ENCODE measurements at places on chromosomes 1 and 21.
A peak's percentile ranks its signal among the peaks of the same experiment; 100 is the strongest.

- no peak for DNase-seq
These were observed 1.1 kb upstream of the POMGNT1 start for GRCh38 chr1:46199233-46199749.

GRCh38 chr1:107549152-107549810 lies 408.4 kb downstream of the NTNG1 start:
- no peak for DNase-seq

GRCh38 chr21:41537356-41537755 lies 29.4 kb upstream of the TMPRSS2 start:
- DNase-seq = no peak

GRCh38 chr1:1157914-1158710 lies 15.6 kb upstream of the TTLL10 start:
- peak; percentile 55 for DNase-seq

DNA sequence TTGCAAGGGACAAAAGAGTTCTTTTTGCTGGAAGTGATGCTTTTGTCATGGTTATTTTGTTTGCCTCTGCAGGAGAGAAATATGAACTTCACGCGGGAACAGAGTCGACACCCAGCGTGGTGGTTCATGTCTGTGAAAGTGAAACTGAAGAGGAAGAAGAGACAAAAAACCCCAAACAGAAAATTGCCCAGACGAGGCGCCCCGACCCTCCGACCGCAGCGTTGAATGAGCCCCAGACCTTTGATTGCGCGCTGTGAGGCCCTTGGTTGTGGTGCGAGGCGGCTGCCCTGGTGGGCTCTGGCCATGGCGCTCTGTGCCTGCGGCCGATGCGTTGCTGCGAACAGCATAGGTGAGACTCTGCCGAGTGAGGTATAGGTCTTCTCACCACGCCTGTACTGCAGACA lies 20.9 kb upstream of the NCMAP start:
- peak; percentile 72 for DNase-seq

- DNase-seq = no peak
These were observed 57.4 kb upstream of the QSOX1 start for GRCh38 chr1:180097326-180097605.

- no peak for DNase-seq
These were observed 10.5 kb downstream of the KIAA1614 start for GRCh38 chr1:180923021-180923841.

DNA sequence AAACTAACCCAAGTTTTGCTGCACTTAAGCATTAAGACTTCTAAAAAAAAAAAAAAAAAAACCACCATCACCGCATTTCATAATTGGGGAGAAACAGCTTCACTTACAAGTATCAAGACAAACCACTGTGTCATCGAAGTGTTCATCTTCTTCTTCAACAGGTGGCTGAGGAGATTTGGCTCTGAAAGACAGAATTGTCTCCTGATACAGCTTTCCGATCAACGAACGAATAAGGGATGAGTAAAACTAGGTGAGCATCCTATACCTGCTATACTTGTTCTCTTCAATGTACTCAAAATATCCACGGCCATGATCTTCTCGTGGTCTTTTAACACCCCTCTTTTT lies 2.0 kb downstream of the HNRNPU start:
- DNase-seq = no peak

DNA sequence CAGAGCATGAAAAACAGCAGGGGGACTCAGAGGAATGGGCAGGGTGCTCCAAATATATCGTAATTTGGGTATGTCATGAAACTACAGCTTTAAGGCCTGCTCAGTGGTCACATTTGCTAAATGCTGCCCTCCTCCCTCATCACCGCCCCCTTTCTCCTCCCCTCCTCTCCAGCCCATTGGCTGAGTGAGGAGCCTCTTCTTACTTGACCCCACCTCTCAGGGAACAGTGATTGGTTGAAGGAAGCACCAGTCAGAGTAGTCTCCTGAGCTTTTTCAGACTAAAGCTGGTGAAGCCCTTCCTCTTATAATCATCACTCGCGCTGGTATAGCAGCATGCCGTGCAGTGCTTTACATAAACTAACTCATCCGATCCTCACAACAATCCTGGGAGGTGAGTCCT lies 10.0 kb upstream of the TTC39A start:
- no peak for DNase-seq

DNA sequence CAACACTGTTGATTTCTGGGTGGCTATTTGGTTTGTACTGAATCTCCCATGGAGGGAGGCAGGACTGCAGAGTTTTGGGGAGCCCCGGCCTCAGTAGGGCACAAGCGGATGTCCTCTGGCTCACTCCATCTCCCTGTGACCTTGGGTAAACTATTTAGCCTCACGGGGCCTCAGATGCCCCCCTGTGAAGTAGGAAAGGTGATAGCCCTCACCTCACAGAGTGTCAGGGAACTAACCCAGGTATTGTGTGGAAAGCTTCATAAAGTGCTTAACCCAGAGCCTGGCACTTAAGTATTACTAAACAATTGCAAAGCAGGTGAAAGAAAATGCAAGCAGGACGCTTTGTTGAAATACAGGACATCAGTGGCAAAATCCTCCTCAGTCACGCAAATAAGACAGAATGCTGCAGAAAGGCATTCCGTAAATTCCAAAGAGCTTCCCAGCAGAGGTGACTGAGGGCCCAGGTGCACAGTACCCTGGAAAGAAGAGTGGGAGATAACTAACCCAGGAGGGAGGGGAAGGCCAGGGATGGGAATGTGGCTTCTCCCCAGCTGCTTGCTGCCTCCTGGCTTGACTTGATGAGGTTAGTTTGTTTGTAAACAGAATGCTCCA lies 436.3 kb downstream of the PRDM2 start:
- DNase-seq = no peak

DNA sequence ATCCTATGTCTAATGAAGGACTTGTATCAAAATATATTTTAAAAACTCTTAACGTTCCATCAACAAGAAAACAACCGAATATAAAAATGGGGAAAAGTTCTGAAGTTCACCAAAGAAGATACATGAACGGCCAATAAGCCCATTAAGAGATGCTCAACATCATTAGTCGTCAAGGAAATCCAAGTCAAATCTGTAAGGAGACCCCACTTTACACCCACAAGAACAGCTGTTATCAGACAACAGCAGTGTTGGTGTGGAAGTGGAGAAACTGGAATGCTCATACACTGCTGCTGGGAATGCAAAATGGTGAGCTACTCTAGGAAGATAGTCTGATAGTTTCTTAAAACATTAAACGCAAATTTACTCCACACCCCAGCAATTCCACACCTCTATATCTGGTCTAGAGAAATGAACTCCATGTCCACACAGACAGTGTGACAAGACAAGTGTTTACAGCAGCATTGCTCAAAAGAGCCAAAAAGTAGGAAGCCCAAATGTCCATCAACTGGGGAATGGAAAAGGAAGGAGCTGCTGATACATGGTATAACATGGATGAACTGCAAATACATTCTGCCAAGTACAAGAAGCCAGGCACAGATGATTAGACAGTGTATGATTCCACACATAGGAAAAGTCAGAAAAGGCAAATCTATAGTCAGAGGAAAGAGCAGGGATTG lies 18.5 kb downstream of the UBE2G2 start:
- DNase-seq = no peak

DNA sequence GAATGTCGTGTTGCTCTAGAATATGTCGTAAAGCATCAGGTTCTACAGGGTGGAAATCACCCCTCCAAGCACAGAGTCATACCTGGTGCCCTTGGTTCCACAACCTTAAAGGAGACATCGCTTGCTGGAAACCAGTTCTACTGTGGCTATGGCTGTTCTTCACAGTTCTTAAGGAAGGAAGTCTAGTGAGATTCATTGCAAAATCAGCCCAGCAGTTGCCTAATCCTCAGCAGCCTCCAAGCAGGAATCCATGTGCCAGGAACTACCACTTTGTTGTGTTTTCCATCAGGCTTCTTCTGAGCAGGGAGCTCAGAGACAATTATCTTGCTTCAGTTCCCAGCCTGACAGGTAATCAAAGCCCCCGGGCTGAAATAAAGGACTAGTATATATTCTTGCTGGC lies 45.0 kb upstream of the SLC35F3 start:
- no peak for DNase-seq

GRCh38 chr21:32448803-32449594 lies 36.5 kb downstream of the EVA1C start:
- DNase-seq = no peak

GRCh38 chr1:19370453-19371170 lies 58.5 kb downstream of the SLC66A1 start:
- no peak for DNase-seq

GRCh38 chr21:20215959-20216358 lies 782.2 kb upstream of the NCAM2 start:
- DNase-seq = no peak

DNA sequence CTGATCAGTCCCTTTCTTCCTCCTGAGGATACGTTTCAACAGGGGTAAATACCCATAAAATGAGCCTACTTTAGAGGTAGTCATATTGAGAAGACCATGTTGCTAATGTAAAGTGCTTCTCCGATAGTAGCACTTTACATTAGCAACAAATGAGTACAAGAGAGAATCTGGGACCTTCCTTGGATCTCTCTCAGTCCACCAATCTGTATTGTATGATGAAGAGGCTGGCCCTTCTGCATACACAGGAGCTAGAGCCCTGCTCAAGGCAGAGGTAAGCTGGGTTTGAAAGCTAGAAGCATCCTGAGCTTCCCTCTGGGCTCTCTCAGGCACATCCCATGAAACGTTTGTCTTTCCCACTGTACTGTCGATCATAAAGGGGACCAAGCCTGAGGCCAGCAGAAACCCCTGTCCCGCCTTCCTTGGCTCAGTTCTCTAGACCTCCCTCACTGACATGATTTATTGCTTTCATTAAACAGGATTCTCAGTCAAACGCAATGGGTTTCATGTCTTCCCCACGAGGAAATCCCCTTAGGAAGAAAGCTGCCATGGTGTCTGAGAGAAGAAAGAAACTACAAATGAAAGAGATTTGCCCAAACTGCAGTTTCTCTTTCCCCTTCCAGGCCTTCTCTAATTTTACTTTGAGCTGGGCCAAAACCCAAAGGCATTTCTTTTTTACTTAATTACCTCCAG lies 62.8 kb upstream of the BCAR3 start:
- DNase-seq = no peak

GRCh38 chr1:31987135-31987619 lies 26.5 kb upstream of the KHDRBS1 start:
- no peak for DNase-seq
